ENCODE measurements at places on chromosomes 5 and 9.

DNA sequence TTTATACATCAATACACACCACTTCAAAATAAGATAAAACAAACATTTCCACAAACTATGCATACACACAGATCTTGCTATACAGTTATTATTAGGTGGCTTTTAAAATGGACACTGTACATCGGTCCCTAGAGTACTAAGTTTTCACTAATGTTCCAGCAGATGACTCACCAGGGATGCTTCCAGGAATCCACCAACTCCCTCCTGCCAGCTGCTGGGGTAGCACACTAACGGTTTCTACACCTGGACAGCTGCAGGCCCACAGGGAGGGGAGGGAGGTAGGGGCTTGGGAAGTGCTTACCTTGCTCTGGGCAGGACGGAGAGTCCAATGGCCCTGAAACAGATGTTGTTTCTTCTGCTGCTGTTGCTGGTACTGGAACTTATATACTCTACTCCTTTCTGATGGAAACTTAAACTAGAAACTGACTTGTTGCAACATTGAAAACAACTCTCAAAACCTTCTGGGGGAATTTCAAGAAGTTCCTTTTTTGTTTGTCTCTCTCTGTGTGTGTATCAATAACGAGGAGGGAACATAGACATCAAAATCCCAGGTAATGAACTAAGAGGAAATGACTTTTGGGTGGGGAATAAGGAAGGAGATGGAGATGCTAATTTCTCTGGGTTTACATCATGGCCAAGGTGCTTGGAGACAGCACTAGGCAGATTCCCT is at the start of gene IL12B:
Gene IL12B (minus strand): TSS at position 357 of the 670 bp plus-strand sequence. CDS start 3,705 bp downstream, outside the sequence.
- no peak for DNase-seq

DNA sequence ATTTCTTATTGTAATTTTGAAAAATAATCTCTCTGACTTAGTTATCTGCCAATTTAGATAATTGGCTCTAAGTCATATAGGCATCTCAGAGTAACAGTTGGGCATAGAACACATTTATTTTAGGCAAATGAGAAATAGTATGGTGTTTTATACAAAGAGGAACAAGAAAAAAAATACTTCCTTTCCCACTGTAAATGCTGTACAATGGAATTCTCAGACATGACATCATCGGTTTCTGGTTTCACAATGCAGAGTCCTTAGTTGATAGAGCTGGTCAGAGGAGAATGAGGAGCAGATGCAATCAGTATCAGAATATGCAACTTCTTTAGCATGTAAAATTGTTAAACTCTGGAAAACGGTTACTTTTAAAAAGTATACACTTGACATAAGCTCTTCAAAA is 49.4 kb downstream of the PLK2 start:
- no peak for DNase-seq

GRCh38 chr5:30501065-30501464 is 692.4 kb upstream of the CDH6 start:
- no peak for DNase-seq

DNA sequence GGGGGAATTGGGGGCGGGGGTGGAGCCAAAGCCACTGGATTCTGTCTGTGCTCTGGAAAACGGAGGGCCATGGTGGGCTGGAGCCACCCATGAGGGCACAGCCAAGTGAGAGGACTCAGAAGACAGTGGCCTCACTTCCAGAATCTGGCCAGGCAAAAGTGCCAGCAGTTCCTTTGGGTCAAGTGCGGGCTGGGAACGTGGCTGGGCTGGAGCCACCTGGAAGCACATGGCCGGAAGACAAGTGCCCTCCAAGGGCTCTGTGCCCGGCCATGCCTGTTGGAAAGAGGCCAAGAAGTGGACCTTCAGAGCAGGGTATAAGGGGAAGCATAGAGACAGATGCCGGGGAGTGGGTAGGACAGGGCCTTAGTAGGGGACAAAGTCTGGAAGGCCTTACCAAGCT is 11.7 kb upstream of the SH3PXD2B start:
- DNase-seq: no peak

- no peak for DNase-seq
Observed at GRCh38 chr9:132242621-132243155, 80.8 kb downstream of the NTNG2 start.

- DNase-seq: no peak
Observed at GRCh38 chr5:124300815-124301621, 445.4 kb downstream of the ZNF608 start.

GRCh38 chr9:124005029-124005771 is 6.4 kb upstream of the LHX2 start:
- DNase-seq: no peak

GRCh38 chr5:175783739-175784138 is 87.6 kb upstream of the CPLX2 start:
- DNase-seq: no peak

All from activated CD4-positive, alpha-beta T cell treated with anti-CD3 and anti-CD28 coated beads, Interleukin-2, amount 50 U/mL, for 24 hours (primary cell).